ENCODE measurements at places on chromosomes 1 and 21.

GRCh38 chr1:160069460-160070231 is at the start of gene KCNJ10:
KCNJ10 (minus strand) TSS chr1:160070160; CDS start chr1:160042532, 27,628 bp downstream.
- no peak for DNase-seq

DNA sequence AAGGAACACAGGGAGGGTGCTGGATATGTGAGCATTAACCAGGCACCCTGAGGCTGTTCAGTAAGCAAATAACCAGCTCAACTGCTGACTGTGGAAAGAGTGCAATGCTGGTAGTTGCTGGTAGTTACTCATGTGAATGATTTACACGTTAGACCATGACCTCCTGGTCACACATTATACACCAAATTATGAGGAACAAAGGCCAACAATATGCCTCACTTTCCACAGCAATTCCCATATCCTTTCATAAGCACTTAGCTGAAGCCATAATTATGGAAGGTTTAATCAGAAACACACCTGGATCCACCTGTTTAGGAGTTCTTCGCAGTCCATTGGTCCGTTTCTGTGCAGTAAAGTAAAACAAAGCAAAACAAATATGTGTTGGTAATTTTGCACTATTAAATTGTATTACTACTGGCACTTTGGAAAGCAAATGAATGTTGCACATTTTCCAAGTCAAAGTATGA is 281.8 kb downstream of the VAV3 start:
- DNase-seq = no peak

DNA sequence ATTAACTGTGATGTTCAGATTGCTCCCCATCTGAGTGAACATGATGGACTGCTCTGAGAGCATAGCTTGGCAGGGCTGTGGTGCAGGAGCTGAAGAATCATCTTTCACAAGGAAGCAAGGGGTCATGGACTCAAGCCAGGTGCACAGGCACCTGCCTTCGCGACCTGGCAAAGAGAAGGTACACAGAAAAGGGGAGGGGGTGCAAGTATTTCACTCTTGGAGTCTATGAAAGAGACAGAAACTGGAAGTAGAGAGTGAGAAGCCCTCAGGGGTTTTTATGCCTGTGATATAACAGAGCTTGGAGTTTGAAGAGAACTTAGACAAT is 232.6 kb upstream of the PLXNA2 start:
- DNase-seq = no peak

- no peak for DNase-seq
These were observed 135.1 kb downstream of the ADAMTS1 start for GRCh38 chr21:26710155-26710554.

GRCh38 chr1:10910681-10911489 is 101.6 kb upstream of the TARDBP start:
- no peak for DNase-seq

- DNase-seq = no peak
These were observed 246.6 kb upstream of the ADGRL2 start for GRCh38 chr1:81554108-81554507.

- DNase-seq = no peak
These were observed 7.6 kb downstream of the TSNAX start for GRCh38 chr1:231536099-231536498.

DNA sequence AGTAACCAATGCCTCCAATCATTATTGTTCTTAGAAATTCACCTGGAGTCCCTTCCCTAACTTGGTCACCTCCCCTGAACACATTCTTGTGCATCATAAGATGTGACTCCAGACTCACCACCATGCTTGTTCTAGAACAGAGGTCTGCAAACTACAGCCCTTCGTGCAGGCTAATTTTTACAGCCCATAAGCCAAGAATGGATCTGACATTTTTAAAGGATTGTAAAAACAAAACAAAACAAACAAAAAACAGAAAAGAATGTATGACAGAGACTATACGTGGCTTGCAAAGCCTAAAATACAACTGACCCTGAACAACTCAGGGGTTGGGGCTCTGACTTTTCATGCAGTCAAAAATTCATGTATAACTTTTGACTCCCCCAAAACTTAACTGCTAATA is 6.2 kb upstream of the HIVEP3 start:
- DNase-seq = no peak

DNA sequence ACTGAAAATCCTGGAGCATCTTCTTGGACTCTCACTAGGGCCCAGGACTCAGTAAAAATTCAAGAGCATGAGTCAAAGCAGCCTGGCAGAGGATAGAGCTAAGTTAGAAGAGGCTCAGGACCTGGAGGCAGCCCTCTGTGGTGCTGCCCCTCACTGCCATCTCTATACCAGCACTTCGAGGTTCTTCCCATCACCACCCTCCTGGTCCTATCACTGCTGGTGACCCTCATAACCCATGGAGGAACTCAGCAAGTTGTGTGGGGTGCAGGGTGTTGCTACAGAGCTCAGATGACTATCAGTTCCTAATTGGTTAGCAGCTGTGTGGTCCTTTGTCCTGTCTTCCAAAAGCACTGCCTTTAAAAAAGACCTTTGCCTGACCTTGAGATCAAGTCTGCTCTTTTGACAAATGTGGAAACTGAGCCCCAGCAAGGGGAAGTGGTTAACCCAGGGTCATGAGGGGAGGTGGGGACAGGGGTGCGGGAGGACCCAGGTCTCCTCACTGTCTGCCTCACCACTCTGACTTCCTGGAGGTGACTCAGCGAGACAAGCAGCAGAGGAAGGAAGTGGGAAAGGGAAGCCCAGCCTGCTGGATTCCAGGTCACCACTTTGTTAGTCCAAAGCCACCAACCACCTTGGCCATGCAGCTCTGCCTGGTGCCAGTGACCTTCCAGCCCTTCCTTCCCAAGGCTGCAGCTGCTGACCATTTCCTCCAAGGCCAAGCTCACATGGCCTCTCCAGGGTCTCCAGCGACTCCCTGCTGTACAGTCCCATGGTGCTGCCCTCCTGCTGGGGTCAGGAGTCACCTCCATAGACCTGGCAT is 199.4 kb upstream of the EDN2 start:
- no peak for DNase-seq

DNA sequence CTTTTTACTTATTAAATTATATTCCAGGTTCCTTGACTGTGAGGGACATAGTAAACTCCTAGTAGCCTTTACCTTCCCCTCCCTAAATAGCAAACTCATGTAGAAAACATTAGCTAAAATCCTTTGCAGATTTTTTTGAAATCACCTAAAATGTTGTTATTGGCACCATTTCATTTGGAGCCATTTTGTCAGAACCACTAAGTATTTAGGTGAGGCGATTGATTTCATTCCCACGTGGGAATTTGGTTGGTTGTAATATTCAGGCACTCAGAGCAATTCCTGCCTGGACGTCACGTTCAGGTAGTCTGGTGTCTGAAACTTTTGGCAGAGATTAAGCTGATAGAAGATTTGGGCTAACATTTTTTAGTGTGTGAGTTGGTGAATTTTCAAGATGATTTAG is 84.3 kb downstream of the CAMTA1 start:
- DNase-seq = no peak

GRCh38 chr1:170790175-170790574 is 126.2 kb downstream of the PRRX1 start:
- DNase-seq = no peak

DNA sequence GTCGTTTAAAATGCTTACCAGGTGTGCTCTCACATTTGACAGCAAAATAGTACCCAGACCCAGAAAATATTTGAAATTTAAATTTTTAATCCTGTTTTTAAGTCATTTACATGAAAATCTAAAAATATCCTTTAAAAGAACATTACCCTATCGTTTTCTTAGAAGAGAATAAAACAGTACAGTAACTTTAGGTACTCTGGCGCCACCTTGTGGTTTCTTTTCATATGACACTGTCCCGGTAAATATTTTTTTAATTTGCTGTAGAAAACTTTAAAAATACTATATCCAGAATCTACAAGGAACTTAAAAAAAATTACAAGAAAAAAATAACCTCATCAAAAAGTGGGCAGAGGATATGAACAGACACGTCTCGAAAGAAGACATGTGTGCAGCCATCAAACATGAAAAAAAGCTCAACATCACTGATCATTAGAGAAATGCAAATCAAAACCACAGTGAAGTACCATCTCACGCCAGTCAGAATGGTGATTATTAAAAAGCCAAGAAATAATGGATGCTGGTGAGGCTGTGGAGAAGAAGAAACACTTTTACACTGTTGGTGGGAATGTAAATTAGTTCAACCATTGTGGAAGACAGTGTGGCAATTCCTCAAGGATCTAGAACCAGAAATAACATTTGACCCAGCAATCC is 129.2 kb downstream of the RGS21 start:
- DNase-seq = peak; percentile 8

DNA sequence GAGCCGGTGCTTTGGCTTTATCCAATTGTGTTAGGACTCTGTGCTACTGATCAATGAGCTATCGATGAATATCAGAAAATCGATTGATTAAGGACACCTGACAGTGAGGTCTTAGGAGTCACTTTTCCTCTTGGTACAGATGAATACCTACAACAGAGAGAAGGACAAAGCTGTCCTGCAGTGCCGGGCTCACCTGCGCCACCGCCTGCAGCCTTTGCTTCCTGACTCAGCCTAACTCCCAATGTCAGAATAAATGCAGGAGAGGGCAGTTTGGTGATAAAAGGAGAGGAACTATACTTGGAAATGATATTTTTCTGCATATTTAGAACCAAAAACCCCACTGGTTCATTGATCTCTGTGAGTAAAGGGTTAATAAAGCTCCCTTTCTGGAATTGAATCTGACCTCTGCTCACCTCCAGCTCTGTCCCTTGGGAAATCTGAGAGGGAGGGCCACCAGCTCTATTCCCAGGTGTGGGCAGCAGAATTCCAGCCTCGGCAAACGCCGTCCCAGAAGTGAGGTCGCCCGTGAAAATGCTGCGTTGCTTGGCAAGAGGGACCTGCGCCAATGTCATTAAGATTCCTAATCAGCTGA is 39.3 kb downstream of the POFUT2 start:
- DNase-seq = no peak

DNA sequence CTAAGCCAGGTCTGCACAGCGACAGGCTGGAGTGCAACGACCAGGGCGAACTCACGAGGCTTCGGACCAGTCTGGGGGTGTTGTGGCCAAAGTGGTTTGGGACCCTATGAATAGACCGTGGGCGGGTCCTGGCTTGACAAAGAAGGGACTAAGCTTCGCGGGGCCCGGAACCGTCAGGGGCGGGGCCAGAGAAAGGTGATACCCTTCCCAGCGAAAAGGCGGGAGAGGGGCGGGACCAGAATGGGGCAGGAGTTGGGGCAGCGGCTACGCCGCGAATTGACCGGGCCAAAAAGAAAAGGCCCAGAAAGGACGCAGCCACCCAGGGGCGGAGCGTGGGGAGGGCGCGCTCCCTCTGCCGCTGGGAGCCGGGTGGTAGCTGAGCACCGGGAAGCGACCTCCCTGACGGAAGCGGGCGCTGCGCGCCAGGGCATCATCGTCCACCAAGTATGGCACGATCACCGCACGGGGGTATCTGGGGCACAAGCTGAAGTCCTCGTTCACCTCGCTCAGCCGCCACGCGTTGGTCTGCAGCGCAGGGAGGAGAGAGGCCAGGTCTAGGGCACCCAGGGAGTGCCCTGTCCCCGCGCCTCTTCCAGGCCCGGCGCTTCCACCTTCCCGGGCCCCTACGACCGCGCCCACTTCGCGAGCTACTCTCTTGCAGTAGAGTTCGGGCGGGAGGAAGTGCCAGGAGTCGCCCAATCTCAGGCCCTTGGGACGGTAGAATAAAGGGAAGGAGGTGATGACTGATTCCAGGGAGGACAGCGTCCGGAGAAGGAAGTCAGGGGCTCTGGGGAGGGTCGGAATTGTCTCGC is 6.7 kb upstream of the FAM167B start:
- no peak for DNase-seq
